ENCODE measurements at places on chromosomes 7 and 10.

- no peak for DNase-seq
Observed at GRCh38 chr10:132461683-132462231, 64.8 kb downstream of the PWWP2B start.

GRCh38 chr10:79058899-79059841 lies 9.6 kb upstream of the ZMIZ1 start:
- DNase-seq: no peak

- no peak for DNase-seq
Observed at GRCh38 chr10:121332829-121333765, 265.1 kb downstream of the FGFR2 start.

DNA sequence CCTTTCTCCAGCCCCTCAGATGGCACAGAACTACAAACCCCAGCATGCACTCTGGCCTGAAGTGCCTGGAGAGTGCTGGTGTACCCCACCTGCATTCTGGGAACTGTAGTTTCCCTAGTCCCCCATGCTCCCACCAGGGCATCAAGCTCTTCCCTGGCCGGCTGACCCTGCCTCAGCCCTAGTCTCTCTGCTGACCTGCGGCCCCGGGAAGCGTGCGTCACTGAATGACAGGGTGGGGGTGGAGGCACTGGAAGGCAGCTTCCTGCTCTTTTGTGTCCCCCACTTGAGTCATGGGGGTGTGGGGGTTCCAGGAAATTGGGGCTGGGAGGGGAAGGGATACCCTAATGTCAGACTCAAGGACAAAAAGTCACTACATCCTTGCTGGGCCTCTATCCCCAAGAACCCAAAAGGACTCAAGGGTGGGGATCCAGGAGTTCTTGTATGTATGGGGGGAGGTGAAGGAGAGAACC lies 2.1 kb downstream of the NOS3 start:
- no peak for DNase-seq

DNA sequence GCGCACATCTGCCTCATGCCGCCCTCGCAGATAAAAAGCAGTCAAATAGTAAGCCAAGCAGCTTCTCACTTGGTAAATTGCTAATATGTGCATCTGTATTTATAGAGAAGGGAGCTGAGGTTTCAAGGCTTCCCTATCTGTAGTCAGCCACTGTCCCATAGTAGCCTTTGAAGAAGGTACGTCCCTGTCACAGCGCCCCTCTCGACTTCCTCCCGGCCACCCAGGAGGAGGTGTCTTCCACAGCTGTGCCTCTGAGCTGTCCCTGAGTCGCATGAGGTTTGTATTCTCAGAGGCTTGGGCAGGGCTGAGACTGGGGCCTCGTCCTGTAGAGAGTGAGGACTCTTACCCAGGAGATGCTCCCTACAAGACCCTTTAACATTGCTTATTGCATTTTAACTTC lies 49.0 kb downstream of the SPOCK2 start:
- DNase-seq: no peak

DNA sequence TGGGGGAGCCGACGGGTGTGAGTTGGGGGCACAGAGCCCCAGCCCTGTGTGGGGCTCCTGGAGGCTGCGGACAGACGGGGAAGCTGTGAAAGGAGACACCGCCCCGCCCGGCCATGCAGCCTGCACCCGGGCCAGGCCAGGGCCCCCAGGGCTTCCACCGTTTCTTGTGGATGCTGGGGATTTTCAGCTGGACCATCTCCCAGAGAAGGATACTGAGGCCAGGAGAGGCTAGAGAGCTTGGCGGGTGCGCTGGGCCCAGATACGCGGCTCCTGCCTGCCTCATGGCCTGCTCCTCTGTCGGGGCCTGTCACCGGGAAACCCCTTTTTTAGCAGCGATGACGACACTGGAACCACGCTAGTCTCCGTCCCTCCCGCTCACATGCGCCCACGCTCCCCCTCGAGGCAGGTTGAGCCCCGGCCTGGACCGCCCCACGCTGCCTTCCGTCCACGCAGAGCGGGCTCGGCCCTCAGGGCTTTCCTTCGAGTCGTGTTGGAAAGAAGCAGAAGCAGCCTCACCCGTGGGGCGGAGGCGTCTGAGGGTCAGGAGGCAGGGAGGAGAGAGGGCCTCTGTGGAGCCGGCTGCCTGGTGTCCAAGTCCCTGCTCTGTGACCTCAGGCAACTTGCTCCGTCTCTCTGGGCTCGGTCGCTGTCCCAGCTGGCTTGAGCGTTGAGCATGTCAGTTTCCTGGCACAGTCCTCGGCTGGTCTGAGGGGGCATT lies 11.7 kb downstream of the TMEM184A start:
- no peak for DNase-seq

DNA sequence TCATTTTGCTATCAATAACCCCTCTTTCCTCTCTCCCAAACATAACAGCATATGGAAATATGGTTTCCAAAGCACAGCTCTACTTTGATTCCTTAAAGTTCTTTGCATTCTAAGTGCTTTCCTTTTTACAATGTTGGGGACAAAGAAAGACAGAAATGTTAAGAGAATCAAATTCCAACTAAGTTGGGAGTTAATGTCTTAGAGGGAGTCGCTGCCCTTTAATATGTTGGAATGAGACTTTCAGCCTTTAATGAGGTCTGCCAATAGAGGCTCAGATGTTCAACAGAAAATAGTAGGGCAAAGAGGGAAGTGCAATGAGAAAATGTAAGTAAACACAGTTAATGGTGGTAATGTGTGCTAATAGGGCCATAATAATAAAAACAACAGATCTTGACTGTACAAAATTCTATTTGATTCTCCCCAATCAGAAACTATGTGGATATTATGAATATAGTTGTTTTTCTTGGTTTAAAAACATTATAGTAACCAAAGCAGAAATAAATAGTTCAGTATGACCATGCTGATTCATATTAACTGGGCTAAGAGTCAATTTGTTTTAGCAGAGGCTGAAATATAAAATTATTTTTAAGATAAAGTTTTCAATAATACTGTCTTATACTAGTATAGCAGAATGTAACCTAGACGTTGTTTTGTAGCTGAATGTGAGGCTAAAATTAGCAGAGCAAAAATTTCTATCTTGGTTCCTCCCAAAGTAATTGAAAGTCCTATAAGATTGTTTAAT lies 10.3 kb downstream of the HYCC1 start:
- DNase-seq: no peak

GRCh38 chr10:124063750-124064603 lies 29.4 kb downstream of the CHST15 start:
- DNase-seq: no peak

GRCh38 chr10:76631884-76632766 lies 1005.5 kb downstream of the KCNMA1 start:
- no peak for DNase-seq

- DNase-seq: no peak
Observed at GRCh38 chr7:143510854-143511592, 33.4 kb downstream of the TAS2R41 start.

DNA sequence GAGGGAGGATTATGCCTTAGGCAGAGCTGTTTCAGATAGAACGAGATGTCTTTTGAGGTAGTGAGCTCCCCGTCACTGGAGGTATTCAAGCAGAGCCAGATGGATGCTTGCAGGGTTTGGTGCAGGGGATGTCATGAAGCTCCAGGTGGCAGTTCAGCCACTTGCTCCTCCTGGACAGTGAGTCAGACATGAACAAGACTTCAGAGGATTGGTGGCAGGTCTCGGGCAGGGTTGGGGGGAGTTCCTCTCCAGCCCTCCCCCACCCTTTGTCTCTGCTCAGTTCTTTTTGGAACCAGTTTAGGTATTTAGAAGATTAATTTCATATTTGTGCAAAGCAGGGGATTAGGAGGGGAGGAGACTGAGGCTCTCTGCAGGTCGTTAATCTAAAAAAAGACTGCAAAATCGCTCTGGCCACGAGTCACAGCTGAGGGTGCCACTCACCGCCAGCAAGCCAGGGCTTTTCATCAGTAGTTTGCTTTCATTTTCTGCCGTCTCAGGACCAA lies 21.5 kb upstream of the MYL10 start:
- no peak for DNase-seq

- no peak for DNase-seq
Observed at GRCh38 chr10:64976150-64976549, 1454.9 kb downstream of the REEP3 start.

GRCh38 chr7:143041346-143041745 lies 10.8 kb upstream of the OR6V1 start:
- DNase-seq: no peak

GRCh38 chr10:94206176-94206575 lies 156.6 kb downstream of the NOC3L start:
- no peak for DNase-seq

DNA sequence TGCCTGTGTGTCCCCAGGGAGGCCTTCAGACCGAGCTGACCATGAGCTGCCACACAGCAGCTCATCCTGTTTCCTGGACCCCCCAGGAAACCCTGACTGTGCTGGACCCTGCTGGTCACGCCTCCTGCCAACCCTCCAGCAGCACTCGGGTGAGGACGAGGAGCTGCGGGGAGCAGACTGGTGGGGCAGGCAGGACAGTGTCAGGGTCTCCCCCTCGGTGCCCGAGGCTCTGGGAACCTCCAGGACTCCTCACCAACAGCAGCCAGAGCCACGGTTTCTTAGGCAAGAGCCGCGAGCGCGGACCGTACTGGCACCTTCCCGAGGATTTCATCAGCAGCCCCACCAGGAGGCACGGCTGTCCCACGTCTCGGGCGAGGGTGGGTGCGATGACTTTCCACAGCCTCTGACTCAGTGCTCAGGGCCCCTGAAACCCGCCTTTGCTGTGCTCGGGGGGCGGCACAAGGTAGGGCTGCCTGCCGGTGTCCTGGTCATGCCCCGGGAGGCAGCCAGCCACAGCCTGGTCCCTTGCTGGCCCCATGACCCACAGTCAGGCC lies 186.9 kb downstream of the ELFN1 start:
- no peak for DNase-seq

DNA sequence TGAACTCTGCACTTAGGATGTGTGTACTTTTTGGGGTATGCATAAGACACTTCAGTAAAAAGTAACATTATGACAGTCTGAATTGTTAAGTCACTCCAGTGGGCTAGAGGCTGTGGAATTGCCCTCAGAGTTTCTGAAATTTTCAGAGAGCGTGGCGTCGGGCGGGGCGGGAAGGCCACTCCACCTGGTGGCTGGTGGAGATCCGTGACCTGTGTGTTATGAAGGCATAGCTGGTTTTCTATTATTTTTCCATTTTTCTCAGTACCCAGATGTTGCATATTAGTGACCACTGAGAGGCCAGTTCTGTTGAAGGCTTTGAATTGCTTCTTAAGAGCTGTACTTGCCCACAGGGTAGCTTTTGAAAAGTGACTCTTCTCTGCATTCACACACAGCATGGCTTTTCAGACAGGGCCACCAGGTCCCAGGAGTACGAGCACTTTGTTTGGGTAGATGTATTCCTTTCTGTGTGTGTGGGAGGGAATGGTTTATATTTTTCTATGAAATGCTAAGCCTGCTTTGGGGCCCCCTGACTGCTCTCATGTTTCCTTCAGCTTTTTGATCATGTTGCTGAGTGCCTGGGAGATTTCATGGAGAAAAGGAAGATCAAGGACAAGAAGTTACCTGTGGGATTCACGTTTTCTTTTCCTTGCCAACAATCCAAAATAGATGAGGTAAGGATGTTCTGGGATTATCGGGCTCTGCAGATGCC lies 52.3 kb downstream of the TACR2 start:
- DNase-seq: no peak

- DNase-seq: no peak
Observed at GRCh38 chr10:61175316-61175715, 231.3 kb upstream of the RHOBTB1 start.

DNA sequence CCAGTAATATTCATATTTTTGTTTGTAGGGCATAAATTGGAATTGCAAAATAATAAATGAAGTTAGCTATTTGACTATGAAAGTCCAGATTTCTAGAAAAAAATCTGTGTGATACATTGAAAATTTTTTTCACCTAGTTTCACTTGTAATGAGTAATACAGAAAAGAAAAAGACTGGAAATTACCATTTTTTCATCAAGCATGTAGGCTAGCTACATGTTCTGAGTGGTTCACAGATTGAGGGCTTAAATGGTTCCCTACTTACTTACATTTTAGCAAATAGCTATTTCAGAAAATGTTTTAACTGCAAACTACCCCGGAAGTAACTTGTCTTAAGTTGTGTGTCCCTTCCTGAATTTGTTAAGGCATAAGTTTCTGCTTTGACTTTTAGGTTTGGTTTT lies 396.0 kb downstream of the PHF14 start:
- DNase-seq: no peak

DNA sequence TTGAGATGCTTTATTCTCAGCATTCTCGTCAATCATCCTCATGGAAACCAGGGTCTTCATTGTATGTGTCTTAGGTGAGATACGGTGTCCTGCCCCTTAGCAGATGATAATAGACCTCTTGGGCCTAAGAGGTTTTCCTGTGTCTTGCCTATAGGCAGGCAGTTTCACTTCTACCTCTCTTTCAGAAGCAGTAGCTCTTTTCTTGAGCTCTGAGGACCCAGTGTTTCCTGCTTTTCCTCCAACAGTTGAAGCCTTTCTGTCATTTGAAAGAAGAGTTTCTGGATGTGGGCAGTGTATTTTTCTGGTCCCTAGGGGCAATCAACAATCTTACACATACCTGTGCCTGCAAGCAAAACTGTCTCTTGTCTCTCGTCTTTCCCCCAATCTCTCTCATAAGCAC lies 1550.3 kb upstream of the LRRTM3 start:
- no peak for DNase-seq

DNA sequence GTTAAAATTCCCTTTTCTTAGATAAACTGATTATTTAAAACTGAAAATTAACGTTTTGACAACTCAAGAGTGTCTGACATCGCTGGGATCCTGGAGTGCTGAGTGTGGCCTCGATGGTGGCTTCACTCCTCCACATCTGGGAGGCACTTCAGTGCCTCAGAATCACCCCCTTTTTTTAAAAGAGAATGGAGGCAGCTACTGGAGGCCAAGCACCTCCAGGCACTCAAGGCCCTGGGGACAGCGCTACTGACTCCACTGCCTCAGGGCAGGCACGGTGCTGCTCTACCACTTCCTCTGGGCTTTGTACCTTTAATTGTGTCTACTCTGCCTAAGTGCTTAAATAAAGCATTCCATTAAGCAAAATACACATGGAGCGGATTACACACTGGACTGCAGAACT lies 27.2 kb upstream of the NCAPG2 start:
- no peak for DNase-seq

DNA sequence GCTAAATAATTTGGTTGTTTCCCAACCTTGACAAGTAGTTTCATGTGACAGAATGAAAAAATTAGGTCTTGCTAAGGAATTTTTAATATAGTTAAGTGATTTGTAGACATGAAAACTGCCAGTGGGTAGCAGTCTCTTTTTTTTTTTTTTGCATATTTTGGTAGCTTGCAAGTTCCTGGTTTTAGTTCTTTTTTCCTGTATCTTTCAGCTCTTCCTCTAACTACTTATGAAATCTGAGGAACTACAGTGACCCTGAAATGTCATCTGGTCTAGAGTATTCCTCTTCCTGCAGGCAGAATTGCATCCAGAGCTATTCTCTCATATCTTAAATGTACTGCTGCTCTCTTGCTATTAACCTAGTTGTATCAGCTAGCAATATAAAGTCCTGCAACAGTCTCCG lies 160.4 kb downstream of the HDAC9 start:
- no peak for DNase-seq

GRCh38 chr7:121429798-121430197 lies 33.7 kb upstream of the FAM3C start:
- DNase-seq: no peak

- no peak for DNase-seq
Observed at GRCh38 chr7:152014722-152015121, 10.8 kb upstream of the GALNT11 start.

Data from type B pancreatic cell (in vitro differentiated cells).